Eye (tissue), 1 donor: ENCODE measurements at places on chromosomes 6 and 20.

GRCh38 chr6:87366899-87367298, 22.3 kb downstream of the C6orf163 start:
- no peak for DNase-seq

DNA sequence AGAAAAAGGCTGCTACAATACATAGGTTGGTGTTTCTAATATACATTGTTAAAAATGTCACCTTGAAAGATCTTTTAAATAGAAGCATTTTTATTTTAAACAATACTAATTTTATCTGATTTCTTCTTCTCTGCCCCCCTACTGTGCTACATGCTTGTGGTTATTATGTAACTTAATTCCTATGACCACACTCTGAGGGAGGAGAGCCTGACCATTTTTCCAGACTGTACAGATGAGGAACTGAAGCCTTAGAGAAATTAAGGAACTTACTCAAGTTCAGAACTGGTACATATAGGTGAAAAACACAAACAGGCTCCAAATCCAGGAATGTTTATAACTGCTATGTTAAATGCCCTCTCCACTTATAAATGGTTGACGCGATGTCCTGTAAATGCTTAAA, 43.4 kb upstream of the ARHGAP18 start:
- no peak for DNase-seq

GRCh38 chr6:40957616-40958492, 81.2 kb downstream of the UNC5CL start:
- DNase-seq, result no peak

DNA sequence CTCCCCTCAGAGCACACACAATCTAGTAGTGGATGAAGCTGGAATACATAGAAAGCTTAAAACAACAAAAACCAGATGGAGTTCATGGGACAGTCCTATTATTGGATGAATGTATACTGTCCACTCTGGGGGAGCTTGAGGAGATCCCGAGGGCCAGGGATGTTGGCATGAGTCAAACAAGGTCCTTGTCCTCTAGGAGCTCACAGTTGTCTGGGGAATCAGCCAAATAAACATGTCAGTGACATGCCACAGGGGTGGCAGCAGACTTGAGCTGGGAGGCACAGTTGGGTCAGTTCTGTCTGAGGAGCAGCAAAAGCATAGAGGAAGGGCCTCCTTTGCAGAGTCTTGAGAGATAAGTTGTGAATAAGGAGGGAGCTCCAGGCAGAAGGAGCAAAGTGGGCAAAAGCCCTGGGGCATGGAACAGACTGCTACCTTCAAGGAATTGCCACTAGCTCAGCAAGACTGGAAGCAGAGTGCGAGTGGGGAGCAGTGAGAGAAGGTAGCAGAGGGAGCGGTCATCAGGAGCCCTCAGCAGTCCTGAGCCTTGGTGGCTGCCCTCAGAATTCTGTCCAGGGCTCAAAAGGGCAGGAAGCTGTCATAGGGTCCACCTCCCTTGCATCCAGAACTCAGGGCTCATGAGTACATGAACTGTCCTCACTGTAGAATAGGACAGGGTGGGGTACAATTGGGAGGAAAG, 22.1 kb downstream of the L3MBTL1 start:
- no peak for DNase-seq

DNA sequence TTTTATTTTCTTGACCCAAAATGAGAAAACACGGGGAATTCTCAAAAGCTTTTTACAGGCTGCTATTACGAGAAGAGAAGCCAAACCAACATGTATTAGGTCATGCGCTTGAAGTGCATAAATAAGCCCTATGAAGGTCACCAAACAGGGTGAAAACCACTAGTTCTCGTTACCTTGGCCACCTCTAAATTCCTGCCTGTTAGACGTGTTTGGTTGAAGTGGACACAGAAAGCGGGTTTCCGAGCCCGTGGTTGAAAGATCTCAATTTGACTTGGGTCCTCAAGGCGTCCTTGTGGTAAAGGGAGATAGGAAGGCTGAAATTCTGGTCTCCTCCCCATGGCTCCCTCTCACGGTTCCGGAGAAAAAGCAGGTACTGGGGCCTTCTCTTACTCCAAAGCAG, 6.2 kb downstream of the EYA2 start:
- DNase-seq, result no peak

DNA sequence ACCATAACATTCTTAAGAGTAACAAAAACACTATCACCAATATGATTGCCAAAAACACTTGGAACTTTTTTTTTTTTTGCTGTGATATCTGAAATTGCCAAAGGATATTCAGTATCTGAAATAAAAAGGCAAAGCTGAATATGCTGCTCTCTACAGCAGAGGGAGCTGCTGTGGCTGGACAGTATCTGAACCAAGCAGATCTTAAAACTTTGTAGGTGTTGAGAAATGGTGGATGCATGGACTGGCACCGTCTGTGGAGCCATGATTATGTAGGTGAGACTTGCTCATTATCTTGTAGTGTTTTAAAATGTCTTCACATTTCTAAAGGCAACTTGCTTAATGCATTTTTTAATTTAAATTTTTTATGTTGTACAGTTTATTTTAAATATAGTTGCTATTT, 9.2 kb downstream of the PDCD2 start:
- DNase-seq, result no peak

GRCh38 chr6:101932704-101933103, 539.2 kb downstream of the GRIK2 start:
- DNase-seq, result no peak

GRCh38 chr6:96104910-96105309, 89.1 kb downstream of the FUT9 start:
- no peak for DNase-seq

DNA sequence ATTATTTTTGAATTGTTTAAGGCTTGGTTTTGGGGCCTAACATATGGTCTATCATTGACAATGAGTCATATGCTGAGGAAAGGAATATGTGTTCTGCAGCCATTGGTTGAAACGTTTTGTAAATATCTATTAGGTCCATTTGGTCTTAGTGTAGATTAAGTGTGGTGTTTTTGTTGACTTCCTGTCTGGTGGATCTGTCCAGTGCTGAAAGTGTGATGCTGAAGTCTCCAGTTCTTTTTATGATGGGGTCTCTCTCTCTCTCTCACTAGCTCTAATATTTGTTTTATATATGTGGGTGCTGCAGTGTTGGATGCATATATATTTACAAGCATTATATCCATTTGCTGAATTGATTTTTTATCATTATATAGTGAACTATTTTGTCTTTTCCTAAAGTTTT, 727.2 kb downstream of the KHDRBS2 start:
- no peak for DNase-seq

GRCh38 chr6:109979033-109979921, 1.2 kb downstream of the GPR6 start:
- DNase-seq, result peak; percentile 33

- no peak for DNase-seq
Measured at GRCh38 chr20:52590100-52590499, 382.1 kb upstream of the TSHZ2 start.

- DNase-seq, result no peak
Measured at GRCh38 chr6:116101302-116101718, 657 bp downstream of the NT5DC1 start.

DNA sequence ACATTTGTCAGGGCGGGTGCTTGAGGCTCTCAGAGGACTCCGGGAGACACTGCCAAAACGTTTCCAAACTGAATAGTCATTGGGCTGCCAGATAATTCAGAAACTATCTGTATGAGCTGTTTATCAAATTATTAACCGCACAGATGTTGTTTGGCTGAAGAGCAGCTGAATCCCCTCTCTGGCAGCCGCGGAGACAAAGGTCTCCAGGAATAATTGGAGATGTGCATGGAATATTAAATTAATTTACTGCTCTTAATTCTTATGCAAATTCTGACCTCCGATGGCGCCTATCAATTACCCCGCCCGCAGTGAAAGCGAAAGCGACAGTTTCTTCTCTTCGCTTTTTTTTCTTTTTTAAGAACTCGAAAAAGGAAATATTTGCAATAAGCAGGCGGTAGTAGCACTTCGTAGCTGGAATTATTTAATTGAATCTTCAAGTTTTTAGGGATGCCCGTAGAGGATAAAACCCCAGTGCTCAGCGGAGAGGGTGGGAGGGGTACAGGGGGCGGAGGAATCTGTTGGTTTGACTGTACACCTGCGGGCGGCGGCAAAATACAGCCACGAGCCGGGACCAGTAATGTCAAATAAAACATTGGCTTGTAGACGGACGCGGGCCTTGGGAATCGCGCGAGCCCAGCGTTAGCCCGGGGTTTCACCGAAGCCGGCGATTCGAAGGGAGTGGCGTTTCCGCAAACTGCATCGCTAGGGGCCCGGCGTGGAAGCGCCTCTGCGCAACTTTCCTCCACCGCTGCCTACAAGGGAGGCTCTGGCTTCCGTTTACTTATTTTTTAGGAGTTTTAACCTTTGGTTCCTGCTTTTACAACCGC, 6.2 kb downstream of the LINC00237 start:
- DNase-seq, result peak; percentile 59

GRCh38 chr20:33697129-33697528, 10.9 kb upstream of the E2F1 start:
- peak; percentile 52 for DNase-seq

- DNase-seq, result no peak
Measured at GRCh38 chr6:47483853-47484546, 6.4 kb downstream of the CD2AP start.

- no peak for DNase-seq
Measured at GRCh38 chr20:5979801-5980200, 29.3 kb downstream of the MCM8 start.

DNA sequence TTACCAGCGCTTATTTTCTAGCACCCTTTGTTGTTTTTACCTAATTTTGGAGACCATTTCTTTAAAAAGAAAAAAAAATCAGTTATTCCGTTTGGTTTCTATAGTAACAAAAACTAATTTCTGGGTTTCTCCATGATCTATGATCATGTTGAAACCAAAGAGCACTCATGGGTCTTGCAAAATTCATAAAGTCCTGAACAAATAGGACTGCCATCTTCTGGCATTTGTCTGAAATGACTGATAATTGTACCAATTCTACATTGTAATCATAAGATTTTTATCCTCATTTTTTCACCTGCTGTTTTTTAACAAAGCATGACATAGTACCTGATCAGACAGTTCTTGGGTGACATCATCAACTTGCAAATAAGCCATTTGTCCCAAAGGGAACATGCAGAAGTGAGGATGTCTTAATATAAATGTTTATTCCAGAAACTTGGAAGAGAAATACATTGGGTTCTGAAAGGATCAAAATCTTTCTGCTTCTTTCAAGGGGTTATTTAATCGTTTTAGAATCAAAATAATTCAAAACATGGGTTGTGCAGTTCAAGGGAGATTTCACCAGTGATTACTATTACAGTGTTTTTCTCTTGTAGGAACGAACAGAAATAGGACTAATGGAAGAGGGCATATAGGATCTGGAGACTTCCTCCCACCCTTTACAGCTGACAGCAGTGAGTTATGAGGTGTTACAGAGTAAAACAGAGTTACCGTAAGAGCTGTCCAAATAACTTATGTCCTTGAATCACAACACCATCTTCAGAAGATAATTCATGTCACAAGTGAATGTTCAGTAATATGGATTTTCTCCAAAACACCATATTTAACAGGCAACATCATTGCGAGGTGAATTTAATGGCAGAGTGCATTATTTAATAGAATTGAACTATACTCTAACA, 87.1 kb upstream of the GJE1 start:
- DNase-seq, result no peak

DNA sequence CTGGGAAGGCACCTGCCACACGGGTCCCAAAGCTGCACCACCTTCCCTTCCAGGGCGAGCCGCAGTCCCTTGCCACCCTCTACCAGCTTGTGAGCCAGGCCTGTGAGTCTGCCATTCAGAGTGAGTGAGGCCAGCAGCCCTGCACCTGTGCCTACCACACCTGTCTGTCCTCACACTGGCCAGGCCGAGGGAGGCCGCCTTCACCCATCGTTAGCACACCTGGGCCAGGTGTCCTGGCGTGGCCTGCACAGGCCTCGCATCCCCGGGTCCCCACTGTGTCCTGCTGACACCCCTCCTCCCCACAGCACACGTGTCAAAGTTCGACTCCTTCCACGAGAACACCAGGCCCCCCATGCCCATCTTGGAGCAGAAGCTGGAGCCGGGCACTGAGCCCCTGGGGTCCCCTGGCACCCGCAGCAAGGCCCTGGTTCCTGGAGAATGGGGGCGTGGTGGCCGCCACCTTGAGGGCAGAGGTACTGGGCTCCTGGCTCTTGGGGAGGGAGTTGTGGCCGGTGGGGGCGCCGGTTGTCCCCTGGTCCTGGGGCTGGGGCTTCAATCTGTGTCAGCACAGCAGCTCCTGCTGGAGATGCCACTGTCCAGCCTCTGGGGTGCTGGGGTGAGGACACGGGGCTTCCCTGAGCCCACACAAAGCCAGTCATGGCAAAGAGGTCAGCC, 33.0 kb downstream of the CHRNA4 start:
- no peak for DNase-seq

DNA sequence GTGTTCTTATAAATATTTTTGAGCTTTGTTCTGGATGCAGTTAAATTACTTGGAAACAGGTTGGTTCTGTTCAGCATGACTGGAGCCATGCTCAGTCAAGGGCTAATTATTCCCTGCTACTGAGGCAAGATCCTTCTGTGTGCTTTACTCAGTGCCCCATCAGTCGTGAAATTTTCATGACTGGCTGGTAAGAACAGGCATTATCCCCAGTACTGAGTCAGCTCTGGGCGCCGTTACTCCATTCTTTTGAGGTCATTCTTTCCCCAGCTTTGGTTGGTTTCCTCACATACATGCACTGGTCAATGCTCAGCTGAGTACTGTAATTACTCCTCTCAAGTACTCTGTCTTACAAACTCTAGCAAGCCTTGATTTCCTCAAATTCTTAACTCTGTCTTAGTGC, 71.3 kb downstream of the CDKAL1 start:
- DNase-seq, result peak; percentile 53

DNA sequence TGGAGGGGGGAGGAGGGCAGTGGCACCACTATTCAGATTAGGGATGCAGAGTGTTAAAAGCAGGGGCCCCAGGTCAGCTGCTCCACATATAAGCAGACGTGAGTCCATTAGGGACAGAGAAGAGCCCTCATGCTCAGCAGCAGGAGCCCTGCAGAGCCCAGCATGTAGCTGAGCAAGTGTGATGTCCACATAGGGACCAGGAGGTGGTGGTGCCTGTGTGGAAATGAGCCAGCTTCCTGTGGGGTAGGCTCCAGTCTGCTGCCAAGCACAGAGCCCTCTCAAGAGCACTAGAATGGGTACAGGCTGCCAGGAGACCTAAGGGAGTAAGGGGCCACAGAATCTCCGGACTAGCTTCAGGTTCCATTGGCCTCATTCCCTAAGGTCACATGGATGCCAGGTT, 57.9 kb upstream of the MLN start:
- no peak for DNase-seq

DNA sequence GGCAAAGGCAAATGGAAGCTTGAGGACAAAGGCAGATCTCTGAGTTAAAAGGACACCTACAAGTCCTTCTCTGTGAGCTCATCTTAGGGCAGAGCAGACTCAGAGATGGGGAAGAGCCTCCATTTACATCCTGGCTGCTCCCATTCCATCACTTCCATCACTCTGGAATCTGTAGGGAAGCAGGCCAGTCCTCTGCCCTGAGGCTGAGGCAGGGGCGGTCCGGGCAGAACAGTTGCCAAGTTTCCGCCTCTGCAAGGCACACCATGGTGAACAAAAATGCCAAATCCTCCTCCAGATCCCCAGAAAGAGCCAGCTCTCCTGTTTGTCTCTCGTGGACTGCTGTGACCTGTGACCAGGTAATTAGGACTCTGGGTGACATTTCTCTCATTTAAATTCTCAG, 209.6 kb upstream of the SSTR4 start:
- DNase-seq, result no peak
